ENCODE measurements at places on chromosomes 12 and 14. TPM values are rescaled to one million over a fixed set of nuclear protein-coding genes. Genes with fewer than 3 reads are reported as not detected.
A peak's percentile ranks its signal among the peaks of the same experiment; 100 is the strongest.

FAIM2 gene
- total RNA-seq = 0.22 TPM

- H3K4me1 ChIP-seq = no peaks in the 10 kb centered on the region
- DNase-seq = no peak
- no peak overlapping the region for H3K27ac ChIP-seq
- no peaks in the 10 kb centered on the region for H3K36me3 ChIP-seq
- H3K4me3 ChIP-seq = no peak overlapping the region
- no peaks in the 10 kb centered on the region for H3K27me3 ChIP-seq
Measured at GRCh38 chr12:92718483-92718990, 15.7 kb downstream of the PLEKHG7 start.

DNA sequence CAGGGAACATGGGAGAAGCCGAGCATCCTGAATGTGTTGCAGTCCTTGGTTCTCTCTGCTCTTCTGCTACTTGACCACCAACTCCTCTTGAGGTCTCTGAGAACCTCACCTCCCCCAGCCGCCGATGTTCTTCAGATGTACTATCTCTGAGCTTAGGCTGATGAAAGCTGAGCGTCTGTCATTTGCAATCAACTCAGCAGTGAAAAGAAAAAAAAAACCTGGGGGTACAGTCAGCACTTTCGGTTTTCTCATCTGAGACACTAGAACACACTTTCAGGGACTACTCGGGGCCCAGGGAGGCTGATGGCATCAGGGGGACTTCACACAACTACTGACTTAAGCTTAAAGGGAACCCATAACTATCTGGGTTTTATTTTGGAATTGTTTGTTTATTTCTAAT, 9.6 kb upstream of the FLVCR2 start:
- no peaks in the 10 kb centered on the region for H3K27me3 ChIP-seq
- no peaks in the 10 kb centered on the region for H3K36me3 ChIP-seq
- peaks cover 3% of the 10 kb centered on the region for H3K4me1 ChIP-seq

GRCh38 chr12:22008196-22008595, 37.8 kb upstream of the CMAS start:
- no peaks in the 10 kb centered on the region for H3K4me1 ChIP-seq
- no peak overlapping the region for H3K4me3 ChIP-seq
- no peaks in the 10 kb centered on the region for H3K27me3 ChIP-seq
- H3K27ac ChIP-seq = no peak overlapping the region
- DNase-seq = no peak

NT5DC3 gene
- total RNA-seq = 4.7 TPM

GRCh38 chr12:26492406-26492805, 297.0 kb downstream of the SSPN start:
- H3K4me3 ChIP-seq = no peak overlapping the region
- no peaks in the 10 kb centered on the region for H3K4me1 ChIP-seq
- no peak for DNase-seq

DNA sequence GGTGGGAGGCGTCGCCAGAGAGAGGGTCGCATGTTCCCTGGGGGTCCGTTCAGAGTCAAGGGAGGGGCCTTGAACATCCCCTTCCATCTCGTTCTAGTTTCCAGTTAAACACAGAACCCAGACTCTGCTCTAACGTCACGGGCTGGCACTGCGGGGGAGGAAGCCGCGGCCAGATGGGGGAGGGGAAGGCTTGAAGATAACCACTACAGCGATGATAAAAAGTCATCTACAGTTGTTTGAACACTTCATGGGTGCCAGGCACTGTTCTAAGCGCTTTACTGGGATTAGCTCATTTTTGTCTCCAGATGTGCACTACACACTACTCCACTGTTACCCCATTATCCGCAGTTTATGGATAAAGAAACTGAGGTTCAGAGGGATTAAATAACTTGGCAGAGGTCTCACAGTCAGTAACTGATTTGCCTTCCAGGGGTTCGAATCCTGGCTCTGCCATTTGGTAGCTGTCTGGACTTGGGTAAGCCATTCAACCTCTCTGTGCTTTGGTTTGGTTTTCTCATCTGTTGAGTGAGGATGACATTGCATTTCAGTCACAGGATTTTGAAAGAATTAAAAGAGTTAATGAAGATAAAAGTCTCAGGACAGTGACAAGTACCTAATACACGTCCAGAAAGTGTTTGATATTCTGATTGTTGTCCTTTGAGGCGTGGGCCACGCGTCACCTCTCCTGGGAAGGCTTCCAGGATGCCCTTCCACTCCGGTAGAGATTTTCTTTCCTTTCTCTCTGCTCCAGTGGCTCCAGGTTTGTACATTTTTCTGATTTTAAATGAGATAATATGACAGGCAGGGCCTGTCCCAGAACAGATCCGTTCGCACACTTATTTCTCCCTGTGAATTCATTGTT, 798 bp upstream of the RASAL1 start:
- H3K27ac ChIP-seq = peak overlapping the region; percentile 59
- no peaks in the 10 kb centered on the region for H3K4me1 ChIP-seq
- peak overlapping the region; percentile 66 for H3K4me3 ChIP-seq
- no peaks in the 10 kb centered on the region for H3K36me3 ChIP-seq

Data from naive thymus-derived CD4-positive, alpha-beta T cell (primary cell).